Transverse colon (tissue), 4 donors: ENCODE measurements at places on chromosomes 3 and 15.
A peak's percentile ranks its signal among the peaks of the same experiment; 100 is the strongest.

GRCh38 chr3:168933614-168934013, 729.9 kb downstream of the MECOM start:
- no peaks in the 10 kb centered on the region for H3K4me1 ChIP-seq
- no peaks in the 10 kb centered on the region for H3K27me3 ChIP-seq
- no peak overlapping the region for H3K4me3 ChIP-seq
- no peak for DNase-seq
- H3K27ac ChIP-seq: no peak overlapping the region
- no peaks in the 10 kb centered on the region for H3K36me3 ChIP-seq

DNA sequence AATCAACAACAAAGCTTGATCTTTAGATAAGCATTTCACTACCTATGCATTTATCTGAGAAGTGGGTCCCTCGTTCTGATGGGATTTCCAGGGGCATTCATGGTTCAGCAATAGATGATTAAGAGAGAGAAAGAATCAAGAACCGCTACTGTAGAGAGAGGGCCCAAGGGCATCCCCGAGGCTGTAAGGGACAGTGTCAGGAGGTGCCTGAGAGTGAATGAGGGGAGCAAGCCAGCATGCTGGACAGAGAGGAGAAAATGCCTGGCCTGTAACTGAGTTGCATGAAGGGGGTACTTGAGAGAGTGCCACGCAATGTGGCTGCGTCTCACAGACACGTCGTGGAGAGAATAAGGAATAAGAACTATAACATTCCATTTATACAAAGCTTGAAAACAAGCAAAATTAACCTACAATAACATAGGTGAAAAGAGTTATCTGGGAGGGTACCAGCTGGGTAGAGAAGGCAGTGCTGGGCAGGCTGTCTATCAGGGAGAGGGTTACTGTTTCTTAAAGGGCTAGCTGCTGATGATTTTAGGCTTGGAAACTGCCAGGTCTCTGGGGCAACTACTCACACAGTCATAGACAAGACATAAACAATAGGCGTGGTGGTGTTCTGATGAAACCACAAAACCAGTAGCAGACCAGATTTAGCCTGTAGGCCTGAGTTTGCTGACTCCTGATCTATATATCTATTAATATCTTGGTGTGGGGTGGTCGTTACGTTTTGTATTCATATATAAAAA, 374.6 kb upstream of the CFAP20DC start:
- no peaks in the 10 kb centered on the region for H3K27me3 ChIP-seq
- H3K36me3 ChIP-seq: no peaks in the 10 kb centered on the region

DNA sequence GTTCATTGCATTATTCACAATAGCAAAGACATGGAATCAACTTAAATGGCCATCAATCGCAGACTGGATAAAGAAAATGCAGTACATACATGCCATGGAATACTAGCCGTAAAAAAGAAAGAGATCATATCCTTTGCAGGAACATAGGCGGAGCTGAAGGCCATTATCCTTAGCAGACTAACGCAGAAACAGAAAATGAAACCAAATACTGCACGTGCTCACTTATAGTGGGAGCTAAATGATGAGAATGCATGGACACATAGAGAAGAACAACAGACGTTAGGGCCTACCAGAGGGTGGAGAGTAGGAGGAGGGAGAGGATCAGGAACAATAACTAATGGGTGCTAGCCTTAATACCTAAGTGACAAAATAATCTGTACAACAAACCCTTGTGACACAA, 57.9 kb downstream of the RASA2 start:
- H3K36me3 ChIP-seq: no peaks in the 10 kb centered on the region
- H3K27ac ChIP-seq: peak overlapping the region; percentile 49
- no peak overlapping the region for H3K4me3 ChIP-seq
- no peak for DNase-seq
- H3K4me1 ChIP-seq: no peaks in the 10 kb centered on the region

DNA sequence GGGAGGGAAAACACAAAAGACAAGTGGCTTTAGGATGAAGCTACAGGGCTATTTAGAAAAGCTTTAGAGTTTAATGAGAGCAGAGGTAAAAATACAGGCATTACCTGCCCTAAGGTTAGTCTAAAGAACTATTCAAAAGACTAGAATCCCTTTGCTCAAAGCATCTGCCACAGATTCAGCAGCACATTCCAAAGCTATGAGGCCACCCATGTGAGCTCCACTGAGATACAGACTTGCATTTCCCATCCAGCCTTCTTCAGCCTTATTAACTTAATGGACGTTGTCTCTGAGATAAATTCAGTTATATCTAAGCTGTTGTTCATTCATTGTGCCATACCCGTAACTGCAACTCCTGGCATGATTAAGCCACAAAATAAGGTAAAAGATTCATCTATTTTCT, 25.4 kb downstream of the CXCR6 start:
- H3K4me1 ChIP-seq: no peaks in the 10 kb centered on the region
- no peaks in the 10 kb centered on the region for H3K27me3 ChIP-seq
- no peak for DNase-seq
- H3K36me3 ChIP-seq: peaks cover 48% of the 10 kb centered on the region
- no peak overlapping the region for H3K27ac ChIP-seq

GRCh38 chr15:58590236-58590635, 158.4 kb downstream of the LIPC start:
- H3K27me3 ChIP-seq: no peaks in the 10 kb centered on the region
- H3K4me3 ChIP-seq: no peak overlapping the region
- no peaks in the 10 kb centered on the region for H3K4me1 ChIP-seq
- H3K36me3 ChIP-seq: no peaks in the 10 kb centered on the region
- no peak overlapping the region for H3K27ac ChIP-seq

DNA sequence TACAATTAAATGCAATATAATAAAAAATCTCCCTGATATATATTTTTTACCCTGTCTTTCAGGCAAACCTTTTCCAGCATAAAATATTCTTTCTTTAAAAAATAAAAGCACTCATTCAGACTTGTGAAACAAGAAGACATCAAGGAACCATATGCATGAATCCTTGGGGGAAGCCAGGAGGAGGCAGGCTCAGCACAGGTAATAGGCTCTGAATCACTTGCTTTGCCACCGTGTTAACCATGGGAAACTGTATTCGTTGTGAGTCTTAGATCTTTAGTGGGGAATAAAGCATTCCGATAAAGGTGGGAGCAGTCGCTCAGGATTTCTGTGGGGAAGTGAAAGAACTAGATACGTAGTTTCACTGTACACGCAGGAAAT, 42.4 kb downstream of the FBN1 start:
- H3K4me1 ChIP-seq: peaks cover 6% of the 10 kb centered on the region
- H3K27me3 ChIP-seq: no peaks in the 10 kb centered on the region
- no peak overlapping the region for H3K27ac ChIP-seq
- H3K36me3 ChIP-seq: no peaks in the 10 kb centered on the region

DNA sequence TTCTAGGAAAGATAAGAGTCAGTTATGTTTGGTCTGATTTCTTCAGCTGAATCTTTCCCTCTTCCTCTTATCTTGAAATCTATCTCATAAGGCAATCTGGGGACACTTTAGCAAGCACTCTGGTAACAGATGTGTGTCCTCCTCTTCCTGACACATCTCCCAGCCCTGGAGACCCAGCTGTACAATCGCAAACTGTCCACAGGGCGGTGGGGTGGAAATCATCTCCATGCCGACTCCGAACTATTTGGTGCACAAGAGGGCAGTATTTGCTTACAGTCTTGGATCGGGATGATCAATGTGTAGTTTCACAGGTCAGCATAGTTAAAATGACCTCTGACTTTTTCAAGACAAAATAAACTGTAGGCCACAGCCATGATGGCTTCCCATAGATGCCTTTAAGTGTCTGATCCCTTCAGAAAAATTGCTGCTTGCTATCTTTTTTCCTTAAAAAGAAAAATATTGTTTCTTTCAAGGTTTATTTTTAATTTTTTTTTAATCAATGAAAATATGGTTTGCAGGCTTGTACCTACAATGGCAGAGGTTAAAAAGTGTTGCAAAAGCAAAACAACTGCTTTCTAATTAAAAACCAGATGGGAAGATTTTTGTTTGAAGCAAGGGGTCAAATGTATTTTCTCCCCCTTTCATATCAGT, 17.7 kb downstream of the EEFSEC start:
- DNase-seq: peak; percentile 47
- no peaks in the 10 kb centered on the region for H3K4me1 ChIP-seq

- peaks cover 9% of the 10 kb centered on the region for H3K4me1 ChIP-seq
These were observed 243.2 kb upstream of the SUCLG2 start for GRCh38 chr3:67897351-67898336.

GRCh38 chr3:40843851-40844548, 319.2 kb downstream of the ZNF621 start:
- no peaks in the 10 kb centered on the region for H3K4me1 ChIP-seq
- no peak for DNase-seq
- no peaks in the 10 kb centered on the region for H3K36me3 ChIP-seq
- H3K4me3 ChIP-seq: no peak overlapping the region

DNA sequence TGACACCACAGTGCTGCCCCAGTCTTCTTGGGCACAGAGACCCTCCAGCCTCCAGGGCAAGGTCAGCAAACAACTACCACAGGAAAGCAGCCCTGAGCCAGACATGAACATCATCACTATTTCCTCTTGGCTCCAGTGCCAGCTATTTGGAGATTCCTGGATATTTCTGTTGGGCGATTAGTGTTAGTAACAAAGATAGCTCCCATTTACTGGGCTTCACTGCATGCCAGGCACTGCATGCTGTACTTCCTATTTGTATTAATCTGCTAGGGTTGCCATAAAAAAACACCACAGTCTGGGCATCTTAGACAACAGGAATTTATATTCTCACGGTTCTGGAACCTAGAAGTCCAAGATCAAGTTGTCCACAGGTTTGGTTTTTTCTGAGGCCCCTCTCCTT, 255.1 kb upstream of the STT3B start:
- H3K27ac ChIP-seq: no peak overlapping the region
- no peaks in the 10 kb centered on the region for H3K36me3 ChIP-seq
- no peaks in the 10 kb centered on the region for H3K27me3 ChIP-seq
- no peaks in the 10 kb centered on the region for H3K4me1 ChIP-seq
- no peak for DNase-seq

DNA sequence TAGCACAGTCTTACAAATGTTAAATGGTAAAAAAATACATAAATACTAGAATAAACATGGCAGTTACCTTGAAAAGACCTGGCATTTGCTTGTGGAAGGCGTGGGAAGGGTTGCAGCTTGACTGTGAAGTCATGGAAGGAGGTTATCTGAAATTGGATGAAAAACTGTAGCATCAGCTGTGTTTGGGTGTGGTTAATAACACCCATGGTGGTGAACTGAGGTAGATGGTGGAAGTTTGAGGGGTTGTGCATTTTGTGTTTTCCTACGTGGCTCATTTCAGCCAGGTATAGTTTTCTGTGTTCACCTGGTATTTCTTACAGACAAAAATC, 46.5 kb downstream of the PSMD6 start:
- no peaks in the 10 kb centered on the region for H3K36me3 ChIP-seq
- no peaks in the 10 kb centered on the region for H3K27me3 ChIP-seq
- no peak overlapping the region for H3K4me3 ChIP-seq

GRCh38 chr3:169836942-169837275, 24.2 kb upstream of the LRRC34 start:
- no peak overlapping the region for H3K27ac ChIP-seq
- no peaks in the 10 kb centered on the region for H3K36me3 ChIP-seq
- no peak for DNase-seq
- H3K27me3 ChIP-seq: no peaks in the 10 kb centered on the region
- H3K4me3 ChIP-seq: no peak overlapping the region
- no peaks in the 10 kb centered on the region for H3K4me1 ChIP-seq

DNA sequence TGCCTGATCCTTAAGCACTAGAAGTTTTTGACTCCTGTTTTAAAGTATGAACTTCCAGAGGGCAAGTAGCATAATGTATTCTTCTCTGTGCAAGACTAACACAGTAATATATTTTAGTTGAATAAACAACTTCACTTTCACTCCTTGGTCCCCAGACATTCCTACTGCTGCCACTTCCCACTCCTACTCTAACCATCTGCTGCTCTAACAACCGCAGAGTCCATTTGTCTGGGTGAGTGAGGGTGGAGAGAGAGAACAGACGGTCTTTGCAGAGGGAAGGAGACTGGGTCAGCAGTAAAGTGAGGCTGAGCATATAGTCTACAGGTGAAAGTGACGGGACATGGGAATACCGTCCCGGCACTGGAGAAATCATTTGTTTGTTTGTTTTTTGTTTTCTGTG, 301.0 kb upstream of the SLCO3A1 start:
- H3K27me3 ChIP-seq: no peaks in the 10 kb centered on the region
- H3K27ac ChIP-seq: no peak overlapping the region
- DNase-seq: no peak
- H3K4me3 ChIP-seq: no peak overlapping the region

GRCh38 chr15:101652786-101653430, 727 bp upstream of the TM2D3 start:
- no peak for DNase-seq
- no peaks in the 10 kb centered on the region for H3K36me3 ChIP-seq
- peak overlapping the region; percentile 68 for H3K4me3 ChIP-seq
- H3K27ac ChIP-seq: peak overlapping the region; percentile 100
- no peaks in the 10 kb centered on the region for H3K27me3 ChIP-seq

- H3K4me3 ChIP-seq: no peak overlapping the region
- peak overlapping the region; percentile 75 for H3K27ac ChIP-seq
- H3K4me1 ChIP-seq: peaks cover 55% of the 10 kb centered on the region
- no peaks in the 10 kb centered on the region for H3K27me3 ChIP-seq
These were observed 4.6 kb downstream of the SNAP23 start for GRCh38 chr15:42499858-42500609.

DNA sequence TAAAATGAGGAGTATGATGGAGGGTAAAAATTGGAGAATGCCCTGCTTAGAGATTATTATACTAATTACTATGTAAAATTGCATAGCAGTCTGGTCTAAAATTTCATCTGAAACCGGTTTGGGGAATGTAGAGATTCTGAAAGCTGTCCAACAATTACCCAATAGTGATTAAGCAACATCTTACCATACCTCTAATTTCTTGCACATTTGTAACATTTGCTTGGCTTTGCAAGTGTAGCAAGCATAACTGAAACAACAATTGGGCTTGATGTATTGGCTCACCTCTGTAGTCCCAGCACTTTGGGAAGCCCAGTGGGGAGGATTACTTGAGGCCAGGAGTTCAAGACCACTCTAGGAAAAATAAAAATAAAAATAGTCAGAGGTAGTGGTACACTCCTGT, 17.4 kb downstream of the AADACL2 start:
- H3K4me1 ChIP-seq: no peaks in the 10 kb centered on the region
- H3K36me3 ChIP-seq: no peaks in the 10 kb centered on the region
- H3K27me3 ChIP-seq: no peaks in the 10 kb centered on the region
- H3K27ac ChIP-seq: no peak overlapping the region

GRCh38 chr15:29784413-29784812, 37.9 kb downstream of the TJP1 start:
- H3K27ac ChIP-seq: peak overlapping the region; percentile 22
- DNase-seq: no peak
- no peak overlapping the region for H3K4me3 ChIP-seq
